ENCODE measurements at places on chromosomes 6 and 20.

DNA sequence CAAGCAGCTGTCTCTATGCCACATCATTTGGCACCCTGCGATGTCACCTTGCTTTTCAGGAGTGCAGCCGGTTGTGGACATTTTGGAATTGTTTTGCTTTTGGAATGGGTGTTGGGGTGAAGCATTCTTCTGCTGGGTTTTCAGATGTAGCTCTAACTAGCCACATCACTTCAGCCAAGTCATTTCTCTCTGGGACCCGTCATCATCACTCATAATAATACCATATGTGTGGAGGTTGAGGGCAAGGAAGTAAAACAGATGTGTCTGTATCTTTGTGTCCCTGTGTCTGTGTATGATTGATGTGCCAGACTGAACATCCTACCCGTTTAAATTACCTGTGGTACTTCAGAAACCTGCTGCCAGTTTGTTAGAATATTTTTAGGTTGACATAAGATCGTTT lies 49.5 kb upstream of the TULP4 start:
- no peak for DNase-seq

GRCh38 chr6:132131351-132131750 lies 180.2 kb upstream of the CCN2 start:
- no peak for DNase-seq

- DNase-seq, result peak; percentile 84
Measured at GRCh38 chr6:3194535-3195419, 32.7 kb downstream of the TUBB2B start.

DNA sequence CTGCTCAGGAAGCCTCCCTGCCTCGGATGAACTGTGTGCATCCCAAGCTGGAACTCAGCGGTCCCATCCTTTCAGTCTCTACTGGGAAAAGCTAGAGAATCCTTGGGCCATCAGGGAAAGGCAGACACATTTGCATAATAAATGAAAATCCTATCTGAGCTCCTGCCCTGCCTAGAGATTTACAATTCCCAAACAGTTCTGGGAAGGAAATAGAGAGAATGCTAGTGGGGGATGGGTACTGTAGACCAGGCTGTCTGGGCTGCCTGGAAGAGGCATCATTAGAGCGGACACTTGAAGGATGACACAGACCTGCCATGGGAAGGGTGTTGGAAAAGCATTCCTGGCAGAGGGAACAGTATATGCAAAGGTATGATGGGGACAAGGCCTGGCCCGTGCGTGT lies 44.3 kb downstream of the TFAP2C start:
- DNase-seq, result no peak

- DNase-seq, result no peak
Measured at GRCh38 chr20:59802018-59802417, 131.4 kb downstream of the SYCP2 start.
